ENCODE measurements at places on chromosomes 5 and 9. TPM values are rescaled to one million over a fixed set of nuclear protein-coding genes. Genes with fewer than 3 reads are reported as not detected.

ANKRD31 gene
- 0.21 TPM for polyA plus RNA-seq

HTR4 gene
- 4.7 TPM for polyA plus RNA-seq

DNA sequence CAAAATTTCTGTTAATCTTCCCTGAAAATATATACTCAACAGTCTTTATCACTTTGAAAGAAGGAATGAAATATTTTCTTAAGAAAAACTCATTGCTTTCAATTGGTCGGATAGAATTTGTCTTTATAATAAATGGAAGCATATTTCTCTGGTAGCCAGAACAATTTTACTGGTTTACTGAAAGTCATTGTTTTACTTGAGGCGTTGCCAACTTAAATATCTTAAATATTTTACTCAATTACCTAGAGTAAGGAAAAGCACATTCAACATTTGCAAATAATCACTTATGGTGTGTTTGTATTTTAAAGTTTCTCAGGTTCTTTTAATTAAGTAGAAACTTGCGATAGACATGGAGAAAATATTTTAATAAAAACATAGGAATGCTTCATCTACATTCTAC lies 1181.7 kb downstream of the EFNA5 start:
- no peak overlapping the region for H3K4me3 ChIP-seq
- H3K27ac ChIP-seq = no peak overlapping the region
- H3K27me3 ChIP-seq = no peaks in the 10 kb centered on the region

DNA sequence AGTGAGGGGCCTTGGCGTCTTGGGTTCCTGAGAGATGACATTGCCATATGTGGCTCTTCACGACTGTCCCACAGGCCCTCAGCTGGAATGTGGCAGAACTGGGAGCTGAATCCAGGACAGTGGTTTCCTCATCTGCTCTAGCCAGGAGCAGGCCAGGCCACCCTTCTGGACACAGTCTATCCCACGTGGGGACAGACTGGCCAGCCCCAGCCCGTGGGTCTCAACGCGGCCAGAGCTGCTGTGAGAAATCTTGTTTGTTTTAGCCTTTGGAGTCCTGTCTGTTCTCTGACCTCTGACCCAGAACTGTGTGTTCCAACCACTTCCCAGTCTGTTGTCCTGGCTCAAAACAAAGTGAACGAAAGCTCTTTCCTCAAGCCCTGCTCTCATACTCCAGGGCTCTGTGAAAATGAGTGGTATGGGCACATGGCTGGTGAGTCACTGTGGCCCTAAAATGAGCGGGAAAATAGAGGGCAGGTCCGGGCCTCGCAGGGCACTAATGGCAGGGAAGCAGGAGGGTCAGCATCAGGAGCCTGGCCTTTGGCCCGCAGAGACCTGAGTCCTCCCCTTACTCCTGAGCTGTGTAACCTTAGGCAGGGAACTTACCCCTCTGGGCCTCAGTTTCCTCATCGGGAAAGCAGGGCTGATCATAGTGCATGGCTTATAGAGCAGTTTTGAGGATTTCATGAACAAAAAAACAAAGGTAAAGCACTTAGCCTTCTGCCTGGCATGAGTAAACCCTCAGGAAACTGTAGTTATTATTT lies 34.8 kb upstream of the GLRX start:
- H3K36me3 ChIP-seq = no peaks in the 10 kb centered on the region
- no peaks in the 10 kb centered on the region for H3K27me3 ChIP-seq
- H3K4me3 ChIP-seq = no peak overlapping the region
- H3K4me1 ChIP-seq = peaks cover 20% of the 10 kb centered on the region
- no peak overlapping the region for H3K27ac ChIP-seq

- H3K36me3 ChIP-seq = no peaks in the 10 kb centered on the region
- no peaks in the 10 kb centered on the region for H3K4me1 ChIP-seq
- H3K27me3 ChIP-seq = no peaks in the 10 kb centered on the region
- no peak overlapping the region for H3K4me3 ChIP-seq
- no peak for DNase-seq
Observed at GRCh38 chr5:79745255-79745654, 55.6 kb downstream of the CMYA5 start.

DNA sequence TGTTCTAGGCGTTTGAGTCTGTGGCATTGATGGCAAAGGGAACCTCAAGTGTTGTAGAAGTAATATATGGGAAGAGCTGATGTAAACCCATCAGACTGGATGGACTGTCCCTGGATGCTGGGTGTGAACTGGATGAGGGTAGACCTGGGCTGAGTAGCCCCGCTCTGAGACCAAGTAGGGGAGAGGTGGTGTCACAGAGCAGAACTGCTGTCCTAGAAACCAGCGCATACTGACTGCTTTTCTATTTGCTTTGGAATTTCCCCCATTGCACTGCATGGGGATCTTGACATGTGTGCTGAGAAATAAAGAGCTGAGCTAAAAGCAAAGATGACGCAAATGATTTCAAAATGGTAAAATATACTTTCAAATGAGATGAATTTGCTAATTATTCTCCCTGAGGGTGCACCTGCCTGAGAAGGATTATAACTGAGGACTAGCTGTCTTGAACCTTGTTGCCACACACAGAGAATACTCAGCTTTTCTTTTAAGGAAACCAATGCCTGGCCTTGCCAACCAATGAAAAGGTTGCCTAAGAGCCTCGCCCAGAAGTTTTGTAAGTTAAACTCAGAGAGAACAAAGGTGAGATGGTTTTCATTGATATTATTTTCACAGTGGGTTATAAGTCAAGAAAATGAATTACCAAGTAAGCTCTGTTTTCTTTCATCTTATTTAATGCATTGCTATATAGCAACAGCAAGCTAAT lies 44.8 kb downstream of the NIM1K start:
- no peaks in the 10 kb centered on the region for H3K27me3 ChIP-seq
- no peak overlapping the region for H3K27ac ChIP-seq
- H3K36me3 ChIP-seq = no peaks in the 10 kb centered on the region
- H3K4me1 ChIP-seq = no peaks in the 10 kb centered on the region

- no peak overlapping the region for H3K4me3 ChIP-seq
- no peaks in the 10 kb centered on the region for H3K36me3 ChIP-seq
- no peaks in the 10 kb centered on the region for H3K27me3 ChIP-seq
- H3K4me1 ChIP-seq = no peaks in the 10 kb centered on the region
Observed at GRCh38 chr5:115936031-115936430, 26.2 kb upstream of the LVRN start.

DNA sequence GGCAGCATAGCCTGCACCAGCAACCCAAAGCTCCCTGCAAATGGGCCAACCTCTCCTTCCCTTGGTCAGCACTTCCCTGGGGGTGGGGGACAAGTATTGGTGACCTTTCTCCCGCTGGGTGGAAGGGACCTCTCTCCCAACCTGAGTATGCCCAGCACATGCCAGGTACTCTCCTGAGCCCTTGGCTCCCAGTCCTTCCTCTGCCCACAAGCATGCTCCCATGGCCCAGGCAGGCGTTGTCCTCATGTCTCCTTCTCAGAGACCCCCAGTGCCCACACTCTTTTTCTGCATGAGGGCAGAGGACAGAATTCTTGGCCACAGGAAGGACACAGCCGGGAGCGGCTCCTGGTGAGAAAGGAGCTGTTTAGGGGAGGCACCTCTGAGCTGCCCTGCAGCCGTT lies 60.3 kb downstream of the PHF2 start:
- H3K4me1 ChIP-seq = no peaks in the 10 kb centered on the region
- peaks cover 65% of the 10 kb centered on the region for H3K36me3 ChIP-seq
- no peak overlapping the region for H3K4me3 ChIP-seq

PLEKHG4B gene
- 2.0 TPM for polyA plus RNA-seq

DNA sequence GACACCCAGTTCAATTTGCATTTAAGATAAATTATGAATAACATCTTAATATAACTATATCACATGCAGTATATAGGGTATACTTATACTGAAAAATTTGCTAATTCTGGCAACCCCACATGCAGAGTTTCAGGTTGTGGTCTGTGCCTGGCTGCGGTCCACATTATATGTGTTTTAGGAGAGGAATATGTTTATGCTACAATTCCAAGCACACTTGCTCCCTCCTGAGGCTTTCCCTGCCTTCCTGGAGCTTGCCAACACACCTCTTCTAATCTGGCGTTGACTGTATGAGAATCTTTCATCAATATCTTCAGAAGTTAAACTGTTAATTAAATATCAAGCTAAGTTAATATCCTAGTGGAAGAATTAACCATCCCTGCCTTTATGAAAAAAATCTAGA lies 45.2 kb downstream of the SEMA5A start:
- no peaks in the 10 kb centered on the region for H3K27me3 ChIP-seq
- H3K27ac ChIP-seq = no peak overlapping the region
- no peaks in the 10 kb centered on the region for H3K36me3 ChIP-seq
- no peak overlapping the region for H3K4me3 ChIP-seq
- no peaks in the 10 kb centered on the region for H3K4me1 ChIP-seq
- no peak for DNase-seq
